ENCODE measurements at places on chromosomes 2 and 18.

DNA sequence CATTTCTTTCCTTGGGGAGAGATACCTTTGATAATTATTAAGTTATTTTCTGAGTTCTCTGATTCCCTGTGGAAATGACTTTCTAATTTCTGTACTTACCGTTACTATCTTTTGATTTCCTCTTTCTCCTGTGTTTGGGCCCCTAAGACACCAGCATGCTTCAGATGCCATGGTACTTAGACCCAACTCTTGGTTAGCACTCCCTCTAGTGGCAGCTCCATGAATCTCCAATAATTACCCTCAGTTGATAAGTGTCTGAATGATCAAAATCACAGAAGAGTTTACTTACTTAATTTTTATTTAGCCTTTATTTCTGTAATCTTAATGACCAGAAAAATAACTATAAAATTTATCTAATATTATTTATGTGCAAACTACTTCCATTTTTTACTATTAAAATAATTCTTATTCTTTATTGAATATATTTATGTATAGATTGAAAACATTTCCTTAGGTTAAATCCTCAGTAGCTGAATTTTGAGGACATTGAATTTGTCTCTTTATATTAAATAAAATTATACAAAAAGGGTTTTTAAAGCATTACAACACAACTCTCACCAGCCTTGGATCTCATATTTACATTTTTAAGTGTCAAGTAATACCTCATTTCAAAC is 300.4 kb downstream of the KCNS3 start:
- H3K27me3 ChIP-seq = peaks cover 2% of the 10 kb centered on the region
- no peak overlapping the region for H3K27ac ChIP-seq
- no peaks in the 10 kb centered on the region for H3K36me3 ChIP-seq
- DNase-seq = peak; percentile 37
- H3K4me1 ChIP-seq = peaks cover 21% of the 10 kb centered on the region
- H3K4me3 ChIP-seq = no peak overlapping the region

GRCh38 chr2:118185210-118186109 is 97.2 kb downstream of the INSIG2 start:
- H3K36me3 ChIP-seq = no peaks in the 10 kb centered on the region
- peak overlapping the region; percentile 98 for H3K27ac ChIP-seq
- peak overlapping the region; percentile 98 for H3K4me3 ChIP-seq
- peaks cover 26% of the 10 kb centered on the region for H3K4me1 ChIP-seq
- peaks cover 8% of the 10 kb centered on the region for H3K27me3 ChIP-seq
- DNase-seq = peak; percentile 70

- H3K4me3 ChIP-seq = peak within 1 kb of the TSS; percentile 96
- peak within 1 kb of the TSS; percentile 53 for H3K27ac ChIP-seq
Observed at GRCh38 chr2:27217173-27218121, at the start of gene CAD. CAD (plus strand) TSS chr2:27217369; CDS start chr2:27217552, 183 bp downstream.

DNA sequence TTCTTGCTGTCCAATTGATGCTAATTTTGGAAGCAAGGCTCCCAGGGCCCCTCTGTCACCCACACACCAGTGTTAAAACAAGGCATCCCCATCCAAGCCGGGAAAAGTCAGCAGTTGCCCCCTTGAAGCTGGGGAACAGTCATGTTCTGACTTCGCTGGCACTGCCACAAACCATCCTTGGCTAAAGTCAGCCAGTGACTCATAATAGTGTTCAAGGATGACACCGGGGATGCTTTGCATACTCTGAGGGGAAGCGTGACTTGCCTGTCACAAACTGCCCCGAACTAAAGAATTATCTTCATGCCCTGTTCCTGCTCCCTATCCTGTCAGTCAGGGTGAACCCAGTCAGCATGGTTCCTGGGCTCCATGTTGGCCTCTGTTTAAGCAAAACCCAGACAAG is 37.0 kb downstream of the TGFA start:
- H3K4me3 ChIP-seq = no peak overlapping the region
- peaks cover 4% of the 10 kb centered on the region for H3K27me3 ChIP-seq
- H3K36me3 ChIP-seq = no peaks in the 10 kb centered on the region
- H3K27ac ChIP-seq = no peak overlapping the region
- peaks cover 9% of the 10 kb centered on the region for H3K4me1 ChIP-seq
- no peak for DNase-seq

All from glutamatergic neuron (in vitro differentiated cells).